Astrocyte (in vitro differentiated cells and primary cell): ENCODE measurements at places on chromosomes 11 and 22.

DNA sequence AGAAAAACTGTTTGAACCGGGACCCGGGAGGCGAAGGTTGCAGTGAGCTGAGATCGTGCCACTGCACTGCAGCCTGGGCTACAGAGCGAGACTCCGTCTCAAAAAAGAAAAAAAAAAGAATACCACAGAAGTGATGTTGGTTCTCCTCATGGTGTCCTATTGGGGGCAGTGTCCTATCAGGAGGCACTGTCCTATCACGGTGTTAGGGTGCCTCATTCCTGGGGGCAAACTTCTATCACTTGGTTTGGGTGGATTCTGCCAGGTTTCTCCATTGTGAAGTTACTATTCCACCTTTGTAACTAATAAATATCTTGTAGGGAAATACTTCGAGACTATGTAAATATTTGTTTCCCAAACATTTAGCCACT lies 19.6 kb downstream of the PRR14L start:
- no peak for DNase-seq

- no peak for DNase-seq
These were observed 2.0 kb downstream of the FBXO3 start for GRCh38 chr11:33772300-33772699.

GRCh38 chr11:62506413-62507124 lies 40.0 kb downstream of the AHNAK start:
- no peak for DNase-seq

GRCh38 chr11:11722861-11723260 lies 101.1 kb upstream of the GALNT18 start:
- no peak for DNase-seq

DNA sequence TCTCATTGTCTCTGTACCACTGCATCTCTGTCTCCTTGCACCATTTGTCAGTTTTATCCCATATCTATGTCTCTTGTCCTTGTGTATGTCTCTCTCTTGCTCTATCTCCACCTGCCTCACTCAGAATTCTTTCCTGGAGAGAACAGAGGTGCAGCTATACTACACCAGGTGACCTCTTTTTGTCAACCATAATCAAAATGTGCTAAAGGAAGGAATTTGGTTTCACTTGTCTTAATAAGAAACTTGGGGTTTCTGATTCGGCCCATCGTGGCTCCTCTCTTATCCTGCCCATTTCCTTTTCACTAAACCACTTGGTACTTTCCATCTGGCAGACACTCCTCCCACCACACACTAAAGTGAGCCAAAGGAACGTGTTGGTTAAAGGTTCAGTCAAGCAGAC lies 2.0 kb upstream of the C11orf42 start:
- DNase-seq, result no peak

DNA sequence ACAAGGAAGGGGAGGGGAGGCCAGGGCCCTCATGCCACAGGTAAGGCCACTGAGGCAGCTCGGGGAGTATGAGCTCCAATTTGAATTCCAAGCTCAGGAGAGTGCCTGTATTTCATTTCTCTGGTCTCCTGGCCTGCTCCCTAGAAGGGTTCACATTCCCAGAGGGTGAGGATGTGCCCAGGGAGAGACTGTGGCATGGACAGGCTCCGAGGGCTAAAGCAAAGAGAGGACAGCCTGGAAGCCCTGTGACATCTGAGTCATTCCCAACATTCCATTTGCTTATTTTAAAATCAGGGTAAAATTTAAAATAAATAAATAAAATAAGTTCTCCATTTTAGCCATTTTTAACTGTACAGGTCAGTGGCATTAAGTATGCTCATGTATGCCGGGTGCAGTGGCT lies 18.6 kb upstream of the FOLR1 start:
- DNase-seq, result no peak

DNA sequence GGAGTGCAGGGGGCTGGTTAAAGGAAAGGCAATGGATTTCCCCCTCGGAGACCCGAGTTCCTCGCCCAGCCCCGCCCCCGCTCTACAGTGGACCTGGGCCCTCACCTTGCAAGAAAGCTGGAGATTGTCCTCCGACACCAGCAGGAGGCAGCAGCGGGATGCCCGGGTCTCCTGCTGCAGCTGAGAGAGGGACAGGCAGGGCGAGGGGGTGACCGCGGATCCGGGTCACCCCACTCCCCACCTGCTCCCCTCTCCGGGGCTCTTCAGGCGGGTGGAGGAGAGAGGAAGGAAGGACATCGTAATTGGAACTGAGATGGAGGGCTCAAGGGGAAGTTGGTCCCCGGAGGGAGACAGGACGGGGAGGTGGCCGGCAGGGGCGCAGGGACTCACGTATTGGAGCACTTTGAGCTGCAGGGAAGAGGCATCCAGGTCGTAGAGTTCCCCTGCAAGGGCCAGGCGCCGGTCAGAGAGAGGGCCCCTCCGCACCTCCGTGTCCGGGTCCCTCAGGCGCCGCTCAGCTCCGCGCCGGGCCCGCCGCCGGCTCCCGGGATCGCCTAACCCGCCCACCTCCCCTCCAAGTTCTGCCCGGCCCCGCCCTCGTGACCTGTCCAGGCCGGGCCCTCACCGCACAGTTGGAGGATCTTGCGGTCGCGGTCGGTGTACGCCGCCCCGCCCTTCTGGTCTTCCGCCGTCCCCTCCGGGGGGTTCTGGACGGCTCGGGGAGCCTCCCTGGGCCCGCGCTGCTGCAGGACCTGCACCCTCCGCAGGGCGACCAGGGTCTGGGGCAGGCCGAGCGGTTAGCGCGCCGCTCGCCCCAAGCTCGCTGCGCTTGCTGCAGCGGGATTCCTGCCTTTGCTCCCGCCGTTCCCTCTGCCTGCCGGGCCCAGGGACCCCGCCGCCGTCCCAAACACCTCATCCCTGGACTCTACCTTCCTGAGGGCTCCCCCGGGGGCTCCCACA lies 84.1 kb downstream of the PDE2A start:
- no peak for DNase-seq
